ENCODE measurements at places on chromosomes 11 and 22.

DNA sequence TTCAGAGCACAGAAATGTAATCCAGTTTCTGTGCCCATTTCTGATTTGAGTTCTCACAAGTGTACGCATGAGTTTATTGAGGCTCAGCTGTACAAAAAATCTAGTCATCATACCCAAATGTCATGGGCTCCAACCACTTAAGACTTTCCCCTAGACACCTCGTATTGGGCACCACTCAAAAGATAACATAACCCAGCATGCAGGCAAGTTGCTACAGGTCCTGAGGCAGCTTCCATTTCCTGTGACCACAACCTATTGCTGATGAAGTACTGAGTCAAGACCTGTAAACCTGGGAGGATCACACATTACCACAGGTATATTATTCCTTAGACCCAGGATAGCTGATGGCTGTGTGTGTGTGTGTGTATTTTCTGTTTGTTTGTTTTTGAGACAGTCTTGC is 95.2 kb downstream of the MRTFA start:
- DNase-seq = no peak

DNA sequence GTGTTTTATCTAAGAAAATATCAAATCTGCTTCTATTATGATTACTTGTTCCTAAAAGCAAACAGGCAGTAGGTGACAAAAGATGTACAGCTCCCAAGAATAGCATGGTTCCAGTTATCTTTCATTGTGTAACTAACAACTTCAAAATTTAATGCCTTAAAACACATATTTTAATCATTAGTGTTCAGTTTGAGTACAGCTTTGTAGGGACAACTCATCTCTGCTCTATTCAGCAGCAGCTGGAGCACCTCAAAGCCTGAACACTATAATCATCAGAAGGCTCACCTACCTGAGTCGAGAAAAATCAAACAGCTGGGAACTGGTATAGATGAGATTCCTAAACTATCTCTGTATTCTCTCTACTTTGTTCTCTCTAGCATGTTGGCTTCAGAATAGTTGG is 24.3 kb upstream of the OR5B12 start:
- DNase-seq = no peak

- no peak for DNase-seq
Observed at GRCh38 chr22:47289336-47289985, 527.0 kb downstream of the TBC1D22A start.

DNA sequence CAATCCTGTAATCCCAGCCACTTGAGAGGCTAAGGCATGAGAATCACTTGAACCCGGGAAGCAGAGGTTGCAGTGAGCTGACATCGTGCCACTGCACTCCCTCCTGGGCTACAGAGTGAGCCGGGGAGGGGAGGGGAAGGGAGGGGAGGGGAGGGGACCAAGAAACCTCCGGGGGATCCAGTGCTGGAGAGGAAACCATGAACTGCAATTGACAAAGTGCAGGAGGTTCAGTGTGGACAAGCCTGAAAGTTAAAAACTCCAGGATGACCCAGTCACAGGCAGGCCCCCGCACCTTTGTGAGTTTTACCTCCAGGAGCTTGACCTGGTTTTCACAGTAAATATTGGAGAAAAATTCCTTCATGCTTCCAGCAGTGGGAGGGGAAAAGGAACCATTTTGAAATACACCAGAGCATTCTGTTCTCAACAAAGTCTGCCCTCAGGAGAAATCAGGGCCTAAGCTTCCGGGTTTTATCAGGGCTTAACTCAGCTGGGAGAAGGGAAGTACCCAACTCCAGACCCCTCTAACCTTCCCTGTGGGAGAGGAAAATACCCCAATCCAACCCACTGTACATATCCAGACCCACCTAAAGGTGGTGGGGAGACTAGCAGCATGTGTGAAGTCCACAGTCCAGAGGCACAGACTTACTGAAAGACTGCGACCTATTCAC is 15.5 kb upstream of the ZFTA start:
- DNase-seq = no peak

DNA sequence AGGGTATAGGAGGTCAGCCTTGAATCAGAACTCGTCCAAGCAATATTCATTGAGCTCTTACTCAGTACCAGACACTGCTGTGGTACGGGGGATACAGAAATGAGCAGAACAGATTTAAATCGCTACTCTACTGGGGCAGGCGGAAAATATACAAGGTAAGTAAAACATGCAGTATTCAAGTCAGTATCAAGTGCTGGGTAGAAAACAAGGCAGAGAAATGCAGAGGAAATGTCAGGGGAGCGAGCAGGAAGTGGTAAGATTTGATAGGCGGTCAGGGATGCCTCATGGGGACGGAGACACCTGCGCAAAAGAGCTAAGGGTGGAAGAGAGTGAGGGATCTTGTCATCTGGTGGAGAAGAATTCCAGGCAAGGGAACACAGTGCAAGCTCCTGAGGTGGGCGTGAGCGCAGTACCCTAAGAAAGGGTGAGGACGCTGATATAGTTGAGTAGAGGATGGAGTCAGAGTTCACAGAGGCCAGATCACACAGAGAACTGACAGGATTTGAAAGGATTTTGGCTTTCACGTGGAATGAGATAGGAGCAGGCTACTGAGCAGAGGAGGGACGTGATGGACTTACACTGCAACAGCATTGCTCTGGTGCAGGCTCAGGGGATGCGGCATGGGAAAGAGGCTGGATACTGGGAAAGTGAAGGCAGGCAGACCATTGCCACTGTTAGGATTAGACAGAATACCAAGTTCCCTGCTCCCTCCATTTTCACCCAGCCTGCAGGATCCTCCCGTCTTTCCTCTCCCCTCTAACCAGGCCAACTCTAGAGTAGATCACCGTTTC is 35.8 kb downstream of the SC5D start:
- peak; percentile 31 for DNase-seq

DNA sequence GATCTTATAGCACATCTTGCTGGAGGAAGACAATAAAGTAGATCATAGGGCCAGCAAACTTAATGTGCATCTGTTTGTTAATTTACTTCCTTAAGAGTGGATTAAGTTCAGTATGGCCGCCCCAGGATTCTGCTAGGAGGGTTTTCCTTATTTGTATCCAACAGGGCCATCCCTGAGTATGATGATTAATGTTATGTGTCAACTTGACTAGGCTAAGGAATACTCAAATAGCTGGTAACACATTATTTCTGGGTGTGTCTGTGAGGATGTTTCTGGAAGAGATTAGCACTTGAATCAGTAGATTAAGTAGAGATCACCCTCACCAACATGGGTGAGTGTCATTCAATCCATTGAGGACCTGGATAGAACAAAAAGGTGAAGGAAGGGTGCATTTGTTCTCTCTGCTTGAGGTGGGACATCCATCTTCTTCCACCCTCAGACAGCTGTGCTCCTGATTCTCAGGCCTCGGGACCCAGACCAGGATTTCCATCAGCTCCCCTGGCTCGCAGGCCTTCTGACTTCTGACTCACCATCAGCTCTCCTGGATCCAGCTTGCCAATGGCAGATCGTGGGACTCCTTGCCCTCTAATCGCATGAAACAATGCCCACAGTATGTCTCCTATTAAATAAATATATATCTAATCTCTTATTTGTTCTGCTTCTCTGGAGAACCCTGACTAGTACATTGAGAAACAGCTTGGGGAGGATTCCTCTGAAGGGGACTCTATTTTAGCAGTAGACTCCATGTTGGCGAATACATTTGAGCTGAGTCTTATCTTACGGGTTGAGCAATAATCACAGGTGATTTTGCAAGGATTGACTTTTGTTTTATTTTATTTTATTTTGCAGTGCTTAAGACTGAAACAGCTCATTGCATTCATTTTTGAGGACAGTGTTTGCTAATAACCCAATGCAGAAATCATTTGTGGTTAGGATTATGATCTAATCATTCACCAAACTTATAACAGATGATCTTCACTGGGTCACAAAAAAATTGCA is 9.0 kb upstream of the ZBTB44 start:
- DNase-seq = no peak

- DNase-seq = no peak
Observed at GRCh38 chr22:48887394-48888332, 940.0 kb downstream of the BRD1 start.

- no peak for DNase-seq
Observed at GRCh38 chr11:66008468-66009101, 3.2 kb upstream of the CST6 start.

GRCh38 chr11:15430381-15430780 is 315.7 kb downstream of the INSC start:
- no peak for DNase-seq

- DNase-seq = no peak
Observed at GRCh38 chr22:30252411-30253204, 6.0 kb upstream of the LIF start.

- no peak for DNase-seq
Observed at GRCh38 chr11:92888696-92889095, 80.8 kb upstream of the MTNR1B start.
